ENCODE measurements at places on chromosomes 5 and 9.

- DNase-seq, result no peak
Observed at GRCh38 chr5:54415147-54415546, 40.4 kb upstream of the HSPB3 start.

- no peak for DNase-seq
Observed at GRCh38 chr5:67283275-67283987, 86.8 kb upstream of the CD180 start.

- no peak for DNase-seq
Observed at GRCh38 chr5:175713930-175714329, 56.1 kb downstream of the HRH2 start.

- no peak for DNase-seq
Observed at GRCh38 chr5:55371145-55371544, 63.4 kb downstream of the MTREX start.

DNA sequence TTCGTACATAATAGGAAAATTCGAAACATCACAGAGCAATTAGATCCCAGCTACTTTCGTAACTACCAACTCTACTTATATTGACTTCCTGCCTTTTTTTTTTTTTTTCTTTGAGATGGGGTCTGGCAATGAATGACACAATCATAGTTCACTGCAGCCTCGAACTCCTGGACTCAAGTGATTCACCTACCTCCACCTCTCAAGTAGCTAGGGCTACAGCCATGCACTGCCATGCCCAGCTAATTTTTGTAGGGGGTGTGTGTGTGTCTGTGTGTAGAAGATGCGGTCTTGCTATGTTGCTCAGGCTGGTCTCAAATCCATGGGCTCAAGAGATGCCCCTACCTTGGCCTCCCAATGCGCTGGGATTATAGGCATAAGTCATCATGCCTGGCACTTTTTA lies 5.8 kb upstream of the PAIP2 start:
- DNase-seq, result no peak

- no peak for DNase-seq
Observed at GRCh38 chr5:143014017-143014651, 244.0 kb downstream of the ARHGAP26 start.

GRCh38 chr5:127013407-127013806 lies 17.0 kb downstream of the MARCHF3 start:
- no peak for DNase-seq

DNA sequence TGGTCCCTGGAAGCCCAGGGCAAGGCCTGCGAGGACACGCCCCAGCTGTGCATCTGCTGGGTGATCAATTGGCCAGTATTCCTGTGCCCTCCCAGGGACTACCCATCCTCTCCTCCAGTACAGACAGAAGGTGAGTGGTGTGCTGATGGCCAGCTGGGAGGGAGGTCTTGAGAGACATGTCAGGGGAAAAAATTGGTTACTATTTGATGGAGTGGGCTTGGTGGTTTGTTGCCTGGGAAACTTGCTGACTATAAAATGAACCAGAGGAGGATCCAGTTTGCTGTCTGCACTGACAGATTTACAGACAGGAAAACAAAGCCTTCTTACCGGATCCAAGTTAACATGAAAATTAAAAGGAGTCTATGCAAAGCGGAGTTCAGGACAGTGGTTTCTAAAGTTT lies 40.3 kb downstream of the MAP1B start:
- no peak for DNase-seq

- no peak for DNase-seq
Observed at GRCh38 chr9:86668488-86668887, 278.8 kb downstream of the GAS1 start.

GRCh38 chr5:39223565-39224156 lies 4.3 kb upstream of the FYB1 start:
- DNase-seq, result no peak

DNA sequence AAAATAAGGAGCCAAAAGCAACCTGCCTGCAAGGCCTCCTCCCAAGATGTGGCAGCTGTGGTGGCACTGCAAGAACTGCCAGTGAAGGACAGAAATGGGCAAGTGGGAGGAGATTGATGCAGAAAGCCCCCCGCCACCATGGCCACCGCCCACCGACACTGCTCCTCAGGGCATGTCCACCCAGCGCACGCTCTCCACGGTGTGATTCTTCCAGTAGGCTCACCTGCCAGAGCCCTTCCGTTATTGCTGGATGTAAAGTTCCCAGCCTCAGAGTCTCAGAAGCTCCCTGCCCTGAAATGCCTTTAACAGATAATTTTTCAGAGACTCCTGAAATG lies 155.2 kb upstream of the PHYKPL start:
- no peak for DNase-seq

GRCh38 chr5:177511181-177511580 lies 1.6 kb upstream of the DOK3 start:
- no peak for DNase-seq

- DNase-seq, result no peak
Observed at GRCh38 chr9:105850852-105851500, 156.6 kb downstream of the TMEM38B start.

DNA sequence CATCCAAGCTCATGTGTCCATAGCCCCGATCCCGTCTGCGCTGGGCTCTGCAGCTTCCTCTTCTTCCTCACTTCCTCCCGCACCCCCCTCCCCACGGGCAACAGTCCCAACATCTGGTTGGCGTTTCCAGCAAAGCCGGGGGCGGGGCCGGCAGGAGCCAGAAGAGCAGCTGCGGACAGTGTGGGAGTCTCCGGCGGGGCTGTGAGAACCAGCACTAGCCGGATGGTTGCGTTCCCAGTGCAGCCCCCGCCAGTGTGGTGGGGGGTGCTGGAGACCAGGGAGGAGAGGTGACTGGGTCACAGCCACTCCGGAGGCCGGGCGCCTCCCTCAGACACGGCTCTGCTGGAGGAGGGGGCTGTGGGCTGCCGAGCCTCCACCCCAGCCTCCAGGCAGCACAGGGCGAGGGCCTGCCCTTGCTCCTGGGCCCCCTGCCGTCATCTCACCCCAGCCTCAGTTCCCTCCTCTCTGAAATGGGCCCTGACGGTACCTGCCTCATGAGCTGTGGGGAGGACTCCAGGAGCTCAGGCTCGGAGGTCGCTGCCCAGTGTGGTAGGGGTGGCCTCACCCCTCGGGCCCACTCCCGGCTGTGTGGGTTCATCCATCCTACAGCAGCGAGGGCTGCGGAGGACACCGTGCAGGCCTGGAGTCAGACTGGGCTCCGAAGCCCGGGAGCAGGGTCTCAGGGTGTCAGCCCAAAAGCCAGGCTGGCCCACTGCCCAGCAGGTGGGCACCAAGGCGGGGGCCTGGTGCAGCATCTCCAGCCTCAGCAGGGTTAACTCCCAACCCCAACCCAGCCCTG lies 41.5 kb upstream of the NOTCH1 start:
- DNase-seq, result no peak

DNA sequence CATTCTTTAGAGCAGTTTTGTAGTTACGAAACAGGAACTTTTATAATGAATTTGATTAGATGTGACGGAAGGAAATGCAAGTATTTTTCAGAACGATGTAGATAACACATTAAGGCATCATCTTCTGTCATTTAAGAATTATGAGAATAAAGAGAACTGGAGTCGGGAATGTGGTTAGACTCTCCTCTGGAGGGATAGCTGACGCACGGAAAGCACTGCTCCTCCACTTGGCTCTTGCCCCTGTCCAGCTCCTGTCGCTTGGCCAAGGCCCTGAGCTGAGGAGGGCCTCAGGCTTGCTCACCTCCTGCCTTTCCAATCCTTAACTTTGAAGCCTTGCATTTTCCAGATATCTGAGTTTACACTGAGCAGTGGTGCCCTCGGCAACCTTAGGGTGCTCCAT lies 60.5 kb downstream of the MAP1B start:
- DNase-seq, result no peak

DNA sequence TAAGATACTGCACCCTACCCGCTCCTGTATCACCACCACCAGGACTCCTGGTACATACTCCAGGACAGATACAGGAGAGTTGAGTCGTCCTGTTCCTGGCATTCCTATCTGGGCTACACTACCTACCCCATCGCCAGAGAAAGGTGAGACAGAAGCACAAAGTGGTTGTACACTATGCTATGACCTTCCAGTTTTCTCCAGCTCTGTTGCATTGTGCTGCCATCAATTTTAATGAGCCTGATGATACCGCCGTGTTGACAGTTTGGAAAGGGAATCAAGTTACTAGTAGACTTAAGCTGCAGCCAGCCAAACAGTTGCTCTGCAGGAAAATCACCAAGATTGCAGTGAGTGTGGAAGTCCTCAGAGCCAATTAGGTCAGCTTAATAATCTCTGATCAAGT lies 35.2 kb downstream of the ANP32B start:
- no peak for DNase-seq

- DNase-seq, result no peak
Observed at GRCh38 chr9:2599896-2600295, 21.7 kb upstream of the VLDLR start.

GRCh38 chr9:135070964-135071735 lies 16.3 kb upstream of the OLFM1 start:
- DNase-seq, result no peak

- DNase-seq, result no peak
Observed at GRCh38 chr9:114526807-114527206, 21.5 kb upstream of the WHRN start.

DNA sequence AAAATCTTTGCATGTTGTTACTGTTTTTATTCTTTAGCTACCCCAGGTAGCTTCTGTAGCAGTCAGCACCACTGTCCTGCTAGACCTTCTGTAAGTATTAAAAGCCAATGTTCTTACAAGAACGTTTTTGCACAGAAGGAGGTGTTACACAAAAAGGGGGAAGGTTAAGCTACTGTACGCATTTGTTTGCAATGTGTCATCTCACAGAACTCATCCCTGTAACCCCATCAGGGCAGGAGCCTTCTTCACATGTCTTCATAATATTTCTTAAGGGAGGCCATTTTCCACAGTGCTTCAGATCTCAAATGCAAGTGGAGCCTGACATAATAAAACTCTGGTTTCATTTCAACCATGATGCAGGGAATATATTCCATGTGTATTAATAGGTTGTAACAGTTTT lies 67.9 kb downstream of the OSMR start:
- DNase-seq, result no peak

- no peak for DNase-seq
Observed at GRCh38 chr9:124598048-124598447, 90.8 kb upstream of the NR5A1 start.

All from stimulated activated CD8-positive, alpha-beta memory T cell treated with anti-CD3 and anti-CD28 coated beads, Interleukin-15, amount 100 ng/mL, for 24 hours (primary cell).